ENCODE measurements at places on chromosomes 4 and X.

DNA sequence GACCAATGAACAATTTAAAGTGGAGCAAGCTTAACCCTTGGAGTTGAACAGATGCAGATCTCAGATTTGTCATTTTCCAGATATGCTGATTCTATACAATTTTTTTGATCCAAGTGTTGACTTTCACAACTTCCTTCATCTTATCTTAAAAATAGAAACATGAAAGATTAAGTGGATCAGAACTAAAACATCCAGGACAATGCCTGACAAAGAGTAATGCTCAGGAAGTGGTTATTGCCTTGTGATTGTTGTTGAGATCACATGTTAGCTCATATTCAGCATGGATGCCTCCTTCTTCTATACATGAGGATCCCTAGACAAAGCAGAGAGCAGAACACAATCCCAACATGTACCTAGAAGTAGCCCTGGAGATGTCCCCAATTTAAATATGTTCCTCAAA lies 160.9 kb downstream of the PPARGC1A start:
- no peak for DNase-seq

DNA sequence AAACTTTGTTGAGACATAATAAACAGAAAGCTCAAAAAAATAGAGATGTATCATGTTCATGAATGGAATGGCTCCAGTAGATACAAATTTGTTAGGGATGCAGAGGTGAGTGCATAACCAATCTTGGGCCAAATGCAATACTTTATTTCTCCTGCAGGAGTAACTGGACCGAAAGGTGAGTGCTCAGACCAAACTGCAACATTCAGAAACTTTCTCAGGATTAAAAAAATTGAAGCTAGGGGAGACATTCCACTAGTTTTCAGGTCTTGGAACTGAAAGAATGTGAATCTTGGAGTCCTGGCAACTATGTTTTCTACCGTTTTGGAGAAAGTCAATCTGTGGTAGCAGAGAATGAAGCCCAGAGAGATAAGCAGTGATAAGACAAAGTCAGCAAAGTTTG lies 21.2 kb upstream of the LCORL start:
- no peak for DNase-seq

GRCh38 chrX:26889574-26889973 lies 573.6 kb downstream of the PPP4R3C start:
- no peak for DNase-seq

DNA sequence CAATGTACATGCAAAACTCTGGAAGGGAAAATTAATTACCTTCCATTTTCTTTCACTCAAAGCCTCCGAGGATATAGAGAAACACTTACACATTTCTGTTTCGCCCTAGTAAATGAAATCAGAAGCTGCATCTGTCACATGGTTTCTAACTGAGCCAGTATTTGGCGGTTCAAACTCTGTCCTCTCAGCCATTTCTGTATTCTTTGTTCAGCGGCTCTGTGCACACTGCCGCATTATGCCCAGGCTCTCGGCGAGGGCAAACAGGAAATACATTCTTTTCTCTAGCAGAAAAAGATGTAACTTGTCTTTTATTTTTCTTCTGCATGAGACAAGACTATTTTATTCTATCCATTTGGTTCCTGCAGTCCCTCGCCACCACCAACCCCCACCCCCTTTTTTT lies 71.4 kb upstream of the GPM6B start:
- no peak for DNase-seq

DNA sequence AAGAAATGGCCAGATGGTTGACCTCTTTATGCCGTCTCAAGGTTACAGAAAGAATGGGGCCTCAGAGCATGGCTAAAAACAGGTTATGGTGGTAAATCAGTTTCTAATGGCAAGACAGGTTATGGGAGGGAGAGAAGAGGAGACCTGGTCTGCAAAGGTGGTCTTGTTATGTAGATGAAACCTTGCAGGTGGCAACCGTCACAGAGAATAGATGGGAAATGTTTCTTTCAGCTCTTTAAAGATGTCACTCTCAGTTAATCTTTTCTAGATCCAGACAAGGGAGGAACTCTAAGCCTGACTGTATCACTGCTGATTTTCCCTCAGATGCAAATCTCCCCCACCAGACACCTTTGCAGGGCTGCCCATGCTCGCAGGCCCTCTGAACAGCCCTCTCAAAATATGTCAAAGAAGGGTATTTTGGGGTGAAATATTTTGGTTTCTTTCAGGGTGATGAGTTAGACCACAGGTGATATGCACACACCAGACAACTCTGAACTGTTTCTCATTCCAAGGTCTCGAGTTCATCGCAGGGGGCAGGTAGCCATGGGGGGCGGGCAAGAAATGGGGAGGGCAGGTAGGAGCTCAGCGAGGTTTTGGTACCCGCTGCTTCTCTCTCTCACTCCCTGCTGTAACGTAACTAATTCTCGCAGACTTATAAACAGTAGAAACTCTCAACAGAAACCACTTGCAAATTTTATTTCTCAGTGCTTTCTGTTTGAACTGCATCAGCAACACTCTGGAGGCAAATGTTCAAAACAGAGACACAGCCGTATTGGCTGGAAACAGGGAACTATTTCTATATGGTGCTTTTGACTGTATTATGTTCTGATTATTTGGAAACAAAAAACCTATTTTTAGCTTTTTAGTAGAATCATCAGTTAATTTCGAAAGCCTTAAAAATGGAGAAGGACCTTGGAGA lies 32.4 kb downstream of the CASP3 start:
- no peak for DNase-seq

DNA sequence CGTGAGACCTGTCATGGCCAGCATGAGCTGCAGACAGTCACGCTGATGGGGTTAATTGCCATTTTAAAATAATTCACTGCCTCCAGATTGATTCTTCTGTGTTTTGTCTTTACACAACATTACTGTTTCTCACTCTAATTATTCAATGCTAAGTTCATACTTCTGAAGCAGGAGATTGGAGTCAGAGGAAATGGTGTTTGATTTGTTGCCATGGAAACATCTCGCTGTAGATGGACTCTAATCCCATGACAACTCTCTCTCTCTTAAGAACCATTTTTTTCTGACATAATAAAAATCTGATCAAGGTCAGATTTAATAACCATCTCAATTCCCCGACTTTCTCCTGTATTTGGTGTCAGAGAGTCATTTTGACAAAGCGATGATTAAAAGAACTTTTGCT lies 209.0 kb downstream of the IDS start:
- no peak for DNase-seq

Measured in left lobe of liver (tissue), 2 donors.